ENCODE measurements at places on chromosomes 4 and X. TPM values are rescaled to one million over a fixed set of nuclear protein-coding genes. Genes with fewer than 3 reads are reported as not detected.

The RTL3 gene
- total RNA-seq: 0.08 TPM

The FAM47A gene
- not detected for total RNA-seq

DNA sequence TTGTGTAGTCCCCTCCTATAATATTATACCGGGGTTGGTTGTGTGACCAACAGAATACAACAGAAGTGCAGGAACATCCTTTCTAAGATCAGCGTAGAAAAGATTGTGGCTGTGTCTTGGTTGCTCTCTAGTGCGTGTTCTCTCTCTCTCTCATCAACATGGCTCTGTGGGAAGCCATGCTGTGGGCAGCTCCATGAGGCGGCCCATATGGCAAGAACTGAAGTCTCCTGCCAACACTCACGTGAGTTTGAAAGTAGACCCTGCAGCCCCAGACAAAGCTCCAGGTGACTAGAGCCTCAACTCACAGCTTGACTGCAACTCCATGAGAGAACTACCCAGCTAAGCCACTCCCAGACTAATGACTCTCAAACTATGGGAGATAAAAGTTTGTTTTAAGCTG lies 118.7 kb downstream of the TSPAN5 start:
- no peak for DNase-seq

DNA sequence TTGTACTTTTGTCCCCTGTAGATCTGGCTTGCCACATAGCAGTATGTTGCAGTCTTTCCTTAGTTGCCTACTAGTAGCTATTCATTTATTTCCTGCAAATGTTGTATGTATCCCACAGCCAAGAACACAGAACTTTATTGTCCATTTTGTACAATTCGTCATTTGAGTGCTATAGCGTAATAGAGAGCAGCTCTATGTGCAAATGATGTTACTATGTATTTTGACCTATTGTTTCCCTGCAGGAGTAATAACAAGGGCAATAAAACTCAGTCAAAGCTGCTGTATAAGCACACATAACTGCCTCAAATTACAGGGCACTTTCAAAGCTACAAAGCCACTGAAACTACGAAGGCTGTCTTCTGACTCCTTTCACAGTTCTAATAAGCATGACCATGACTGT lies 48.1 kb downstream of the NRK start:
- DNase-seq: no peak

DNA sequence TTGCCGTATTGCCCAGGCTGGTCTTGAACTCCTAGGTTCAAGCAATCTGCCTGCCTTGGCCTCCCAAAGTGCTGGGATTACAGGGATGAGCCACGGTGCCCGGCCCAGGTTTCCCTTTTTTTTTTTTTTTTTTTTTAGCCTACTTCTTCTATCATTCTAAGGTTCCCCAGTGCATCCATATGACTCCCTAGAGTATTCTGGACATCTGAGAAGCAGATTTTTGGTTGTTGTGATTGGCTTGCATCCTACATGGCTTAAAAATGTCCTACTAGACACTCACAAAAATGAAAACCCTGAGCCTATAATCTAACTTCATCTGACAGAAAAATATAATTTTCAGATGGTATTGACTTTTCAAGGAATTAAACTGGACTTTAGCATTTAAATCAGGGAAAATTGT lies 41.7 kb downstream of the SMIM14 start:
- DNase-seq: no peak

DNA sequence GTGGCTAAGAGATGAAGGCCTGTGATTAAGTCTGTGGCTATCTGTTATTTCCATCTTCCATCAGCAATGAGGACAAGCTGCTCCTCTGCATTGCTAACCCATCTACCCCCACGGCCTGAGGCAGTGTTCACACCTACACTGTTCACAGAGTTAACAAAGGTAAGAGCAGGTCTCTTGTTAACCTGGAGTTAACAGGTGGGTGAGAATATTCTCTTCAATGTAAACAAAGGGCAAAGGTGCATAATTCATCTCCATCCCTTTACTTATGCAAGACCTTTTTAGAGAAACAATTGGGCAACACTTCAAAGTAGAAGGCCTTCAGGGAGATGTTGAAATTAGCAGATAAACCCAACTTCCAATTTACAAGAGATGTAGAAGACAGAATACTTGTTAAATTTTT lies 2.8 kb downstream of the SLC35A2 start:
- no peak for DNase-seq

DNA sequence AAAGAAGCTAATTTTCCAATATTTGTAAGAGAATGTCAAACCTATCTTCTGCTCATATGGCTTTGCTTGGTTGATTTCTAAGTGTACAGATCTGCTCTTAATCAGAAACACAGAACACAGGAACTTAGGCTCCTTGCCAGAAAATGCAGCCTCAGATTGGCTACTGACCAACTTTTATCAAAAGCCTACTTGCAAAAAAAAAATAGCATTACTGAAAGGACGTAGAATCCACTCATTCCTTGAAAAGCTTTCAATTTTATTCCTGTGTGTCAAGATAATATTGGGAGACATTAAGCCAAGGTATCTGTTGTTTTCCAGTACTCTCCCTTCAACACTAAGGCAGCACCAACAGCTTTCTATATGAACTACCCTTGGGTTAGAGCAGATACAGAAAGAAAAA lies 127.6 kb upstream of the INTU start:
- no peak for DNase-seq

- no peak for DNase-seq
These were observed 10.3 kb downstream of the ZDHHC9 start for GRCh38 chrX:129833153-129833990.

The RIBC1 gene
- 0.85 TPM for total RNA-seq

The PDE6B gene
- total RNA-seq: 1.4 TPM

GRCh38 chrX:7480721-7481120 lies 332.8 kb upstream of the PUDP start:
- DNase-seq: no peak

DNA sequence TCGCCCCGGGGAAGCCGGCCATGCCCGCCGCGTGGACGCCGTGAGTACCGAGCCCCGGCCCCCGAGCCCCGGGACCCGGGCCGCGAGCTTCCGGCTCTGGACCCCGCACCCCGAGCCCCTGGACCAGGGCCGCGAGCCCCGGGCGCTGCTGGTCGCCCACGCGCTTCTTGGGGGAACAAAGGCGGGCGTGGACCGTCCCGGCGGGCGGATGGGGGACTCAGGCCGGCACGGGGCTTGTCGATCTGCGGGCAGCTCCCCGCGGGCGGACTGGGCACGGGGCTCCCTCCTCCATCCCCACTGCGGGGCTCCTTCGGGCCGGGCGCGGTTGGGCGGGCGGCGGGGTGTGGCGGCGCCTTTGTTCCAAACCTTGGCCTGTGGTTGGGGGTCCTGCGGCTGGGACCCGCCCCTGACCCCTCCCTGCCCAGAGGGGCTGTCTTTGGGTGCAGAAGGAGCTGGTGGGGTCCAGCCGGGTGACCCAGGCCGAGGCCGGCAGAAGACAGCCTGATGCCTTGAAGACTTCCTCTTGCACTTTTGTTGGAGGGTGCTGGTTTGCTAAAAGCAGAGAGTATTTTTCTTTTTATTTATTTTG lies 25.2 kb upstream of the ADD1 start:
- peak; percentile 43 for DNase-seq

DNA sequence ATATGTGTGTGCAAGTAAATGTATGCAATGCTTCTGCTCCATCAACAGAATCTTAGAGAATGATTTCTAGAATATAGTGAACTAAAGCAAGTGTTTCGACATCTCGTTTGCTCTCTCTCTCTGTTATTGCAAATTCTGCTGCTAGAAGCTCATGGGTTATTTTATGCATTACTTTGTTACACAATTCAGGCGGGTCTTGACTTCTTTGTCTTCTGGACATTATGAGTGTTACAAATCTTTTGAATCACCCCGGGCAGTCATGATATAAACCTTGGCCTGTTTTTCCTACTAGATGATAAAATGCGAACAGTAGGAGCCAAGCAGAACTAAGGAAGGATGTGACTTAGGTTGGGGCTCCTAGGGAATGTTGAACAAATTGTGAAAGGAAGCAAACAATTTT lies 166.4 kb upstream of the SFRP2 start:
- no peak for DNase-seq

The TMPRSS11E gene
- not detected for total RNA-seq

All from left colon (tissue), 2 donors.